Amniotic stem cell (primary cell): ENCODE measurements at places on chromosomes 3 and 15.

- DNase-seq: no peak
These were observed 12.1 kb downstream of the IQGAP1 start for GRCh38 chr15:90400005-90400758.

GRCh38 chr3:69560818-69561217, 174.9 kb upstream of the FRMD4B start:
- no peak for DNase-seq

DNA sequence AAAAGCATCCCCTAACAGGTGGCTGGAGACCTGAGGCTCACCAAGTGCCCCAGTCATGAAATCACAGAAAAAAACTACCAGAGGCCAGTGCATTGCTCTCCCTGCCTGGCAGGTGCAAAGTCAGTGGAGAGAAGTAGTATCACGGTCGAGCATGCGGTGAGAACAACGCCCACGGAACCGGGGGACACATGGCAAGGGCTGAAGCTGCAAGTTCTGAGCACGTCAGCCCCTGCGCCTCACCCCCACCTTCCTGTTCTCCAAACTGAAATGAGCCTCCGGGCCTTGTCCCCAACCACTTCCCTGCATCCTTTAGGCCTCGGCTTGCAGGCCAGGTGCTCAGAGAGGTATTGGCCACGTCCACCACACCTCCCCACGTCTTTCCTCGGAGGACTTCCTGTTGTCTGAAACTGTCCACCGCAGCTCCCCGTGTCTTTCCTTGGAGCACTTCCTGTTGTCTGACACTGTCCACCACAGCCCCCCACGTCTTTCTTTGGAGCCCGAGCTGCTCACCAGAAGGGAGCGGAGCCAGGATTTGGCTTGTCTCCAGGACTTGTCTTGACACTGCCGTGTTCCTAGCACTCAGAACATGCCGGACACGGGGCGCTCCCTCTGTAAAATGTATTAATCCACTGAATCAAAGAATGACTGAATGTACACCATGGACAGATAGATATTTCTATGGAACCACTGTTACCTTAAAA, 43.9 kb downstream of the NSMCE3 start:
- DNase-seq: no peak

DNA sequence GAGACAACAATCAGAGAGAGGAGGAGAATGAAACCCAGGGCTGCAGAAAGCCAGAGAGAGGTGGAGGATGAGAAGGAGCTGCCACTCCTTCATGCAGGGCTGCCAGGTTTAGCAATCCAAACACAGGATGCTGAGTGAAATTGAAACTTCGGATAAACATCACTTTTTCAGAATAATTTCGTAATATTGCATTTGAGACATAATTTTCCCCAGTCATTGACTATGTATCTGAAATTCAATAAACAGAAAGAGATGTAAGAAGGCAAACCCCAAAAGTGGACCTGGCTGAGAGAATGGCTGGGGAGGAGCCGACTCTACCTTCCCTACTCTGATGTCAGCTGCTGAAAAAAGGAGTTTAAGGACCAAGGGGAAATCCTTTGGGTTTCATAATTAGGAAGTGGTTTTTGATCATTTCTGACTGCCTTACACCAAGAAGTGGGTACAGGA, 33.8 kb downstream of the SLC9A9 start:
- DNase-seq: no peak

- DNase-seq: no peak
These were observed 103.8 kb downstream of the LINGO1 start for GRCh38 chr15:77528968-77529319.

- no peak for DNase-seq
These were observed 15.4 kb downstream of the PAQR5 start for GRCh38 chr15:69314131-69314530.

GRCh38 chr3:190053919-190054672, 66.6 kb downstream of the P3H2 start:
- DNase-seq: peak; percentile 58

DNA sequence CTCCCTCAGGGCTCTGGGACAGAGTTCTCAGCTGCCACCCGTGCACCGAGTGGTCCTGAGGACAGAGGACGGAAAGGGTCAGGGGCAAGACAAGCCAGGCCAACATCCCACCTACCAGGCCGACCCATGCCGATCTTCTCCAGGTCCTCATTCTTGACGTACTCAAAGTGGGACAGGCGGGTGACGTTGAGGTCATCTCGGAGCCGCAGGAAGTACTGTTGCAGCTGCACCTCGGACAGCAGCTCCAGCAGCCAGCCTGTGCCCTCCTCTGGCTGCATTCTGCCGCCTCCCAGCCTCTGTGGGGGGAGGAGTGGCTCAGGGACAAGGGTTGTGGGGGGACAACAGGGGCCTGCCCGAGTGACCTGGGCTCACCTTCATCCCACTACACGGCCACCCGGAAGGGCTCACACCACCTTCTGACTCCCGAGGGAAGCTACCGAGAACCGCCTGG, 20.0 kb downstream of the TNK2 start:
- no peak for DNase-seq

- DNase-seq: no peak
These were observed 36.9 kb downstream of the GPR171 start for GRCh38 chr3:151166161-151166560.

DNA sequence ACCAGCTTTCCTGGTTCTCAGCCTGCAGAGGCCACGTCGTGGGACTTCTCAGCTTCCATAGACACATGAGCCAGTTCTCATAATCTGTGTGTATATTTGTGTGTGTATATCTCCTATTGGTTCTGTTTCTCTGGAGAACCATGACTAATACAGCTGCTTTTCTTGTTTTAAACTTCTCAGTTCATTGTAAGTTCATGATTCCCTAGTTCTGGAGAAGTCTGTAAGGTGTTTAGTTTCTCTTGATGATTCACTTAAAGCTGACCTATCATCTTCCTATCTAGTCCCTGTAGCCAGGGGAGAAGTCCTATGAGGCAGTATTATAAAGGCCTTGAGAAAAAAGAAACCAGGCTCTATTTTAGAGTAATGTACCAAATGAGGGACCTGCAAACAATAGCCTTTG, 147.7 kb downstream of the RYR3 start:
- DNase-seq: no peak

DNA sequence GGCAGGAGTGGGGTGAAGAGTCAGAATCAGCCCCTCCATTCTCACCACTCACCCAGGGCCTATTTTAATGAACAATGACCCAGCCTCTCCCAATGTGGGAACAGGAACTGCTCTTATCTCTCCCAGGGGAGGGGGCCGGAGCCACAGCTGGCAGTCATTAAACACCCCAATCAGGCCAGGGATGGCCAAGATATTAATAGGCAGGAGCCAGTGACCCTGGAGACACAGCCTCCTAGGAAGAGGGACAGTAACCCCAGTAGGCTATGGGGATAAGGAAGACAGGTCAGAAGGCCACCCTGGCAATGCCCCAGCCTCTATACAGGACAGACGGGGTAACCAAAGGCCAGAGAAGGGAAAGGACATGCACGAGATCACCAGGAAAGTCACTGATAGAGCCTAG, 38.6 kb downstream of the VIPR1 start:
- no peak for DNase-seq

GRCh38 chr3:188319569-188319968, 165.6 kb downstream of the LPP start:
- peak; percentile 16 for DNase-seq
